ENCODE measurements at places on chromosomes 2 and 18.

- no peak for DNase-seq
Observed at GRCh38 chr2:36915627-36916026, 50.7 kb downstream of the STRN start.

- no peak for DNase-seq
Observed at GRCh38 chr2:40401896-40402295, 50.0 kb downstream of the SLC8A1 start.

DNA sequence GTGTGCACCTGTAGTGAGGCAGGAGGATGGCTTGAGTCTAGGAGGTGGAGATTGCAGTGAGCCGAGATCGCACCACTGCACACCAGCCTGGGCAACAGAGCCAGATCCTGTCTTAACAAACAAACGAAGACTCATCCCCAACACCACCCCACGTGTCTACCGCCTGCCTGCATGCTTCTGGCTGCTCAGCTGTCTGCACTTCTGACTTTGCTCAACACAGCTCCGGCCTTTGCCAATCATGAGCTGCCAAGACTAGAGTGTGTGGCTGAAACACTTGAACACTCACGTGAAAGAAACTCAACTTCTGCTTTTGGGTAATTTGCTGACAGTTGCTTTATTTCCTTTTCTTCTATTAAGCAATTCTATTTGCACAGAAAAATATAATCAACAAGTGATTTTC, 32.1 kb upstream of the SP3 start:
- DNase-seq, result no peak

DNA sequence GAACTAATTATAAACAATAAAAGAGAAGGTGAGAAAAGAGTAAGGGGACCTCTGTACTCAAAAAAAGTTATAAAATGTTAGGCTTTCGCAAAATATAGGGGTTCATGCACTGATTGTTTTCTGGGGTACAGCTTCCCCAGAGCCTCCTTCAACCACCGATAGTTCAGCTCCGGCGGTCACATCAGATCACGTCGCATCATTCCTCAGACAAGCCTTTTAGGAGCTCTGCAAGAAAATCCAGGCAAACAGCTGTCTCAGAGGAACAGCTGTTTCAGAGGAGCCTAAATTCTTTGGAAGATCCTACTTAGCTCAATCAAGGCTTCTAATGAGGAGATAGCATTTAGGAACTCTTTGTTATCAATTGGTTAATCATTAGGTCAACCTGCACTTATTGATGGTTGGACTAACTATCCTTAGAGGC, 78.7 kb downstream of the MYCN start:
- no peak for DNase-seq

DNA sequence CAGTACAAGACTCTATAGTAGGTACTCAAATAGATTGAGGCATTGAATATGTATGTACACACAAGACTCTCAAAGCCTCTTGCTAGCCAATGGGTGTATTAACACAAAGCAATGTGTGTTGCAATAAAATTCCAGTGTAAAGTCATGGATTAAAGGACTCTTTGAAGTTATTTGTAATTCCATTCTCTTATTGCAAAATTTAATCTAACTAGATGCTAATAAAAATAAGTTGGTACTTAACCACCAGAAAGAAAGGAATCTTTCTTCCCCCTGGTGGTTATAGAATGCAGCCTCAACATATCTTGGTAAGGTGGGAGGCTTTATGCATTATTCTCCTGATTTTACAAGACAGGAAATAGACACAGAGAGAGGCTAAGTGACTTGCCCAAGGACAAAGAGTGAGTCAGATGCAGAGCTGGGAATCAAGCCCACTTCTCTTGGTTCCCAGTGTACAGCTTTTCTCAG, 18.0 kb downstream of the LRP1B start:
- no peak for DNase-seq

- DNase-seq, result no peak
Observed at GRCh38 chr2:71735676-71736075, 282.3 kb downstream of the DYSF start.

- no peak for DNase-seq
Observed at GRCh38 chr18:58937071-58937886, 72.6 kb downstream of the ZNF532 start.

GRCh38 chr2:189487283-189488007, 46.2 kb downstream of the WDR75 start:
- no peak for DNase-seq

DNA sequence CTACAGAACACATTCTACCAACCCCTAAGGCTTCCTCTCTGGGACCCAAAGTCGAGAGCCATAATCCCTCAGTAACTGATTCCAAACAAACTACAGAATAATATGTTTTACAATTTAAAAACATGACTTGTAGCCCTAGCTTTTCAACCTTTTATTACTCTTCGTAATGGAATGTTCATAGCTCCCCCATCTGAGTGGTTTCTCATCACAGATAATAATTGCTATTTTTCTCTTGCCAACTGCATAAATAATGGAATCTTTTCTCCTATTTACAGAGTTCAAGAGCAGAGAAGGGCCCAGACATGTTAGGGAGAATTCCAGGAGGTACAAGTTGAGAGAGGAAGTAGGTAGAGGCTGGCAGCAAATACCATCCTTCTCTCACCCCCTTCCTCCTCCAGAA, 59.9 kb upstream of the CERS6 start:
- no peak for DNase-seq

GRCh38 chr2:47250586-47251403, 95.7 kb upstream of the STPG4 start:
- no peak for DNase-seq

- DNase-seq, result no peak
Observed at GRCh38 chr2:141423124-141423523, 707.7 kb downstream of the LRP1B start.

GRCh38 chr2:134190807-134191203, 63.1 kb upstream of the MGAT5 start:
- DNase-seq, result no peak

DNA sequence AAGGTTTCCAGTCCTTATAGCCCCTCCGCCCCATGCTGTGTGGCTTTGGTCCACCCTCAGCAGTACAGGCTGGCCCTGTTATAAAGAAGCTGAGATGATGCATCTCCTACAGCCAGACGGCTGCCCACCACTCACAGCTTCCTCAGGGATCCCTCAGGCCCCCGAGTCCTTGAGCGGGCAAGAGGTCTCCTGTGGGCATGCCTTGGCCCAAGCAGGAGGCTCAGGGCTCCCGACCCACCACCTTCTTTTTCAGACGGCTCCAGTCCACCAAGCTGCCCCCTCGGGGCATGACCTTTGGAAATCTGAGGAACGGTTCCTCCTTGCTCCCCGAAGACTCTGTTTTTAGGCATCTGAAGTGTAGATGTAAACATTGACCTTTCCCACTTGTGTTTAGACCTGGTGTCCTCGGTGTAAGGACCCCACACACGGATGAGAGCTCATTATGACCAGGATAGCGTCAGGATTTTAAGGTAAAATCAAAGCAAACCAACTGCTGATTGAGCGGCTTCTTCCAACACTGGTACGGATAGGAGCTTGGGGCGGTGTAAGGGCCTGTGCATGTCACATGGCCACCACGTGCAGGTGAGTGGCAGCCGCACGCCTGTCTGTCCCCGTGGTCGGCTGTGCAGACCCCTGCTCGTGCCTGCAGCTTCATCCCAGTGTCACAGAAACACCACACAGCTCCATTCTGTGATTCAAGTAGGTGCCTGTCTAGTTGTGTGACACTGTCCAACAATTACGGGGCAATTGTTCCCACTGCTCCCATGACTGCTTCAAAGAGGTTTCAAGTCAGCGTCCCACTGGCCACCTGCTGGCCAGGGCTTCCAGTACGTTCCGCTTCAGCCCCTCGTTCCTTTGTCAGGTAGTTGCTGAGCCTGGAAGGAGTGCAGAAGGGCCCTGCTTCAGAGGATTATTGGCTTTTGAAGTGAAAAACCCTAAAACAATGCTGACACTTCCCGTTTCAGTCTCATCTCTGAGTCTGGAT, 74.7 kb downstream of the NDUFA10 start:
- no peak for DNase-seq

DNA sequence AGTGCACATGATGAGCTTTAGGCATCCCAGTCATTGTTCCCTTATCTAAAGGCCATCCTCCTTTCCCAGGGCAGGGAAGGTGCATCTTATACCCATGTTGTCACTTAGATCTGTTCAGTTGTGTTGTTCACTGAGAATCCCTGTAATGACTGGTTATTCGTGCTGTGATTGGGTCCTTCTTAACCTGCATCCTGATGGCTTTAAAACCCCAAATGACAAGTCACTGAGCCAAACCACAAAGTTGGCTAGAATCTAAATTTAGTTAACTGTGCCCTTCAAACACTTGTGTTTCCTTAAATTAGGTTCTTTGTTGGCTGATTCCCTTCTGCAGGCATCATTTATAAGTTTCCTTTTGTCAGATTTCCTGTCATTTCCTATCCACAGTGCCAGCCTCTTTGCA, 58.5 kb upstream of the SLC16A14 start:
- DNase-seq, result no peak

DNA sequence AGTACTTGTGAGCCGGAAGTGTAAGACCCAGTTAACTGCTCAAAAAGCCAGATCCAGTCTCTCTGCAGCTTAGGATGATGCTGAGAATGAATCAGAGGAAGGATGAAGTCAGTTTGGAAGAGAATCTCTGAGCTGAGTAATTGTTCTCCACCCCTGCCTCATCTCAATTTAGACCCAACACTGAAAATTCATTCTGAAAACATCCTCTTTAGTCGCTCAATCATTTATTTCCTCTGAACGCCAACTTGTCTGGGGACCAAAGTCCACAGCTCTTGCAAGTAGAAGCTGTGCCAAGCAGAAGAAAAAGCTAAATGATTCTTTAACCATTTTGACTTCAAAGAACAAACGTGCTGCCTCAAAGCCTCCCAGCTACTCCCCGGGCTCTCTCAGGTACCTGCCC, 177.1 kb upstream of the KLHL29 start:
- no peak for DNase-seq

DNA sequence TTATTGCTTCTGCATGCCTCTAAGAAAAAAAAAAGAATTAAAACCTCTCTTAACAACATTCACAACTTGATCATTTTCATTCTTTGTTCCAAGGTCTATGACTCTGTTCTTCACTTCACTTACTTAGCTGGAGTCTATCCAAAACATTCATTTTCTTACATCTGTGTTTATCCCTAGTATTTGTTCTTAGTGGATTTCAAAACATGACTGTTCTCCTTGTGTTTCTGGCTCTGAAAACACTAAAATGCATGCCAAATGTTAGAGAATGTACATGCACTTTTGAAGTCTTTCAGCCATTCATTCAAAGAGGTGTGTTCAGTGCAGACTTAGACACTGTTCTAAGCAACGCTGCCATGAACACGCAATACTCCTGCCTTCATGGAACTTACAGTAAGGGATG, 138.8 kb downstream of the CNTNAP5 start:
- DNase-seq, result no peak

DNA sequence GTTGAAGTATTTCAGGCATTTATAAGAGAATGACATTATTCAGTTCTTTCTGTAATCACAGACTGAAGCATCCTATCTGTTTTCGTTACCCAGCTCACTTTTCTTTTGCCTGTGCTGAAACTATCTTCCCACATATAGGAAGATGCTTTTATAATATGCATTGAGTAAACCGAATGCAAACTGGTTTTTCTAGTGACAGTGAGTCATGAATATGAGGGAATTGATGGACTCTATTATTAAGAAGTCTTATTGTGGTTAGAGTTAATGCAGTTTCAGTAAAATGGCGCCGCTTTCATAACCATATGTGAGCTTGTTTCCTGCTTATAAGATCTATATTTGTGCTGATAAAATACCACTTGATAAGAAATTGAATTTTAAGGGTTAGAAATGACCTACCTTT, 59.2 kb downstream of the ACVR2A start:
- no peak for DNase-seq

- DNase-seq, result peak; percentile 50
Observed at GRCh38 chr2:6525475-6525964, 340.2 kb downstream of the CMPK2 start.

DNA sequence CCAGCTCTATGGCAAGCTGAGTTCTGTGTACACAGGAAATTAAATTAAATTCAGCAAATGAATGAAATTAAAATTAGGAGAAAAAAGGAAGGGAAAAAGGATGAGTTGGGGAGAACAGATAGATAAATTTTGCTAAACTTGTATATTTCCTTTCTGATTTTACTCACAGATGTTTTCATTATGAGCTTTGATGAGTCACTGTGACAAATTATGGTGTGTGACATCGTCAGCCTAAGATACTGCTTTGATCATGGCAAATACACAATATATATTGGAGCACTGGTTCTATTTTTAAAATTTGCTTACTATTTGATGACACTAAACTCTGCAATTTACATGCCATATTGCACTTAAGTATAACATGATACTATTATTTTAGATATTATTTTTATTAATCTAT, 464.6 kb upstream of the SPHKAP start:
- no peak for DNase-seq

DNA sequence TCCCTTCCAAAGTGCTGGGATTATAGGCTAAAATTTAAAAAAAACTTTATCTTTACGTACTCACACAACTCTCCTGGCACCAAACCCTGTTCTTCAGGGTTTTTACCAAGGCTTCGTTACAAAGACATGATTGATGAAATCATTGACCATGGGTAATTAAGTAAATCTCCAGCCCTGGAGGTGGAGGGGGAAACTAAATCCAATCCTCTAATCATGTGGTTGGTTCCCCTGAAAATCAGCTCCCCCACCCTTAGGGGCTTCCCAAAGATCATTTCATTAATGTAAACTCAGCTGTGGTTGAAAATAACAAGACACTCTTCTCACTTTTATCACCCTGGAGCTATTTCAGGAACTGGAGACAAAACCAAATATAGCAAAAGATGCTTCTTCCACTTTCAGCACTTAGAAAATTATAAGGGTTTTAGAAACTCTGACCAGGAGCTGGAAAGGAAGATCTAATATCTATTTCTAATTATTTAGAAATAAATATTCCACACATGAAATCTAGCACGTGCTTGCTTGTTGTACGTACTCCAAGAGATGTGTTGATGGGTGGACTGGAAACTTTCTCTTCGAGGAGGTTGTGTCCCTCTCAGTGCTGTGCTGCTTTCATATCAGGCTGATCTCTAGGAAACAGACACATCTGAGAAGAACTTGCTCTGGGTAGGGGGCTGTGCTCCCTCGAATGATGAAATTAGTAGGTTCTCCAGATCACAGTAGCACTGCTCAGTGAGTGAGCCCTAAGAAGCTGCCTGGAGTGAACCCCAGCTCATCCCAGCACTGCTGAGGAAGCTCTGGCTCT, 67.2 kb downstream of the SMAD4 start:
- no peak for DNase-seq

DNA sequence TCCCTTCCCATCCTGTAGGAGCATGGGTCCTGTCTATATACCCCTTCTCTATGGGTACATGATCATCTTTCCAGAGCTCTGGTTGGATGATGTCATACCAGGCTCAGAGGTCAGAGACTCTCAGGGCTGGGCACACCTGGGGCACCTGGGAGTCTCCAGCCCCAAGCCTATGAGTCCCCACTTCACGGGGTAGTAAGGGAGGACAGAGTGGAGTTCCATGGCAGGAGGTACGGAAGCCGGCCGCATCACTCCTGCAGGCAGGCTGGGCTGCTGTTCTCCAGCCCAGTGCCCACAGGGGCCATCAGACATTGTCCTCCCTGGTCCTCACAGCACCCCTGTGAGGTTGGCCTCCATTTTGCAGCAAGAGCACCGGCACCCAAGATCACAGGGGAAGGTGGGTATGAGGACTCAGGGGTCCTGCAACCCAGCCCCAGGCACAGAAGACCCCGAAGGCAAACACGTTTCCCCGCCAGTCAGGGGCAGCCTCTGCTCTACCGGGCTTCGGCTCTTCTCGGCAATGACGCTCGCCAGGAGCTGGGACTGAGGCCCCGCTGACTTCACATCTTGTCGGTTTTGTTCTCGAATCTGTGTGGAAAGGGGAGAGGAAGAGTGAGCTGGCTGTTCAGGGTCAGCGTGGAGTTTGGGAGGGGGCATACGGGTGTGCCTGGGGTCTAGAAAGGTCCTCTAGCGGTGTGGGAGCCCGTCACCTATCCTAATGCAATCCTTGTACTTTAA, 91.5 kb downstream of the ADD2 start:
- no peak for DNase-seq

GRCh38 chr2:86519349-86519748, 43.9 kb downstream of the CHMP3 start:
- DNase-seq, result no peak

All from glutamatergic neuron (in vitro differentiated cells).